Right hindlimb (tissue), 1 donor: ENCODE measurements at places on chromosomes 6 and 20.
A peak's percentile ranks its signal among the peaks of the same experiment; 100 is the strongest.

GRCh38 chr6:139372326-139373153, 1.9 kb downstream of the CITED2 start:
- no peak for DNase-seq

DNA sequence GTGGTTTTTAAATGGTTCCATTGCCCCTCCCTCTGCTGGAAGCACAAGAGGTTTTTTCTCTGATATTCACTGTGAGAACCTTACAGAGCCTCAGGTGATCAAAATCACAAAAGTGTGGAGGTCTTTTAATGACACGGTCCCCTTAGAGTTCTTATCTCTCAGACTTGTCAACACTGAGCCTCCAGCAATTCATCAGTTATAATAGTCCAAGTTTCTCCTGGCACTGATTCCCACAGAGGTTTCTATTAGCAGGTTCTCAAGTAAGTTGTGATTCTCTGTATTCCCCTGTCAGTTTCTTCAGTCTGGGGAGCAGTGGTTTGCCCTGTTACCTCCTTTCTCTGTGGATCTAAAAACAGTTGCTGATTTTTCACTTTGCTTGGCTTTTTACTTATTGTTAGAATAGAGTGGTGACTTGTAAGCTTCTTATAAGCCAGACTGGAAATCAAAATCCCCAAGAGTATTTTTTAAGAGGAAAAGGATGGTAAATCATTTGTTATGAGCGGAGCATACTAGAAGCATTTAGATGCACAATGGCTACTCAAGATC, 157.4 kb upstream of the BMP5 start:
- DNase-seq, result no peak

- no peak for DNase-seq
Observed at GRCh38 chr6:11218538-11219399, 13.7 kb downstream of the NEDD9 start.

- DNase-seq, result peak; percentile 85
Observed at GRCh38 chr6:153131037-153131981, at the start of gene RGS17. Gene RGS17 (minus strand): TSS chr6:153131282. CDS start chr6:153044018, 87,264 bp downstream.

DNA sequence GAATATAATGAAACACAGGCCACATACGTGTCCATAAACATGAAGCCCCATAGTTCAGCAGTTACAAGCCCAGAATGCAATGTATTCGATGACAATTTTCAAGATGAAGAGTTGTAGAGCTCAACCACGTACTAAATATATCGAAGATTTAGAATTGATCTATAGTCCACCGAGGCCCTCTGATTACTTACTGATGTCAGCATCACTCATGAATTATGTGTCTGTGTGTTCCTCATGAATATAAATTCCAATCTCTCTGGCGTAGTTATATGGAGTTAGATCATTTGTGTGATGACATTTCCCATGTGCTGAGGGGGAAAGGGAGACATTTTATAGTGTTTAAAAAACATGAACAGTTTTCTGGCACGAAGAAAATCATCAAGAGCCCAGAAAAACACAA, 97.5 kb downstream of the PFDN4 start:
- DNase-seq, result no peak

GRCh38 chr20:52536841-52537400, 345.3 kb upstream of the ZFP64 start:
- no peak for DNase-seq

GRCh38 chr6:27295301-27296079, 16.6 kb downstream of the POM121L2 start:
- no peak for DNase-seq

DNA sequence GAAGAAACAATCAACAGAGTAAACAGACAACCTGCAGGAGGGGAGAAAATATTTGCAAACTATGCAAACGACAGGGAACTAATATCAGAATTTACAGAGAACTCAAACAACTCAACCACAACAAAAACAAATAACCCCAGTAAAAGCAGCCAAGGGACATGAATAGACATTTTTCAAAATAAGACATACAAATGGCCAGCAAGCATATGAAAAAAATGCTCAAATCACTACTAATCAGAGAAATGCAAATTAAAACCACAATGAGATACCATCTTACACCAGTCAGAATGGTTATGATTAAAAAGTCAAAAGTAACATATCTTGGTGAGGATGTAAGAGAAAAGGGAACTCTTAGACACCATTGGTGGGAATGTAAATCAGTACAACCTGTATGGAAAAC, 215.0 kb downstream of the THBS2 start:
- no peak for DNase-seq

GRCh38 chr6:158807515-158808441, 11.4 kb downstream of the EZR start:
- DNase-seq, result no peak

GRCh38 chr6:17930321-17930993, 57.0 kb downstream of the KIF13A start:
- no peak for DNase-seq

- DNase-seq, result no peak
Observed at GRCh38 chr6:168462289-168462853, 21.4 kb downstream of the SMOC2 start.

DNA sequence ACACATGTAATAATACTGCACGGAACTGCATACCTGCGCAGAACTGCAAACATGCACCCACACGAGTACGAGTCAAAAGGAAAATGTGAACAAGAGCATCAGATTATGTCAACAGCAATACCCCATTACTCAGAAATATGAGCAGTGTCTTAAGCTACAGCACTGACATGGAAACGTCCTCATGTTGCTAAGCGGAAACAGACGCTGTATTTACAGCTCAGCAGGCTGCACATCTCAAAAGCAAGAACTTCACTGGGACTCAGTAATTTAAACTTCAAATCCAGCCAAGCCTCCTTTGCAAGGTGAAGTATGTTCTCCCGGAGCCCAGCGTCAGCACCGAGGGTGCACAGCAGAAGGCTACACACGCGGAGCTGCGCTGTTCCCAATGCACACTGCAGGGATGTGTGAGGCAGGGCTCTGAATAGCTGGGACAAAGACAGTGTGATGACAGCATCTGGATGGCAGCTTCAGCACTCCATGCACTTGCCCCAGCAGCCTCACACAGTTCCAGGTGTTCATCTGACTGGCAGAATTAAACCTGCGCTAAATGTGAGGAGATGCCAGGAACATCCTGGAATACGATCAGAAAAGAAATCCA, 202.8 kb downstream of the WDR27 start:
- DNase-seq, result no peak

DNA sequence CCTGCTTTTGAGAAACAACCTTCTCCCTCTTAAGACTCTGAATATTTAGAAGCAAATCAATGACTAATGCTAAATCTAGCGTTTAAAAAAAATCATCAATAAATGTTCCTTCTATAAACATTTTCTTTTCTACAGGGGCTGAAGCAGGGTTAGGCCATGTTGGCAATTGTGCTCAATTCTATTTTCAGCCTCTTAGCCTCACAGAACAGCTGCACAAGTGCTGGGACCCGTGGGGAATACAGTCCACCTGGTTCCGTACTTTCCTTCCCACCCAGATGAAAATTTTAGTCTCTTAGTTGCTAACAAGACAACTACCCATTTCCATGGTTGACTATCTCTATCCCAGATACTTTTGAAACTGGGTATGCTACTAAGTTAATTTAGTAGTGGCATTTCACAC, 138.6 kb downstream of the RPS12 start:
- DNase-seq, result peak; percentile 70

DNA sequence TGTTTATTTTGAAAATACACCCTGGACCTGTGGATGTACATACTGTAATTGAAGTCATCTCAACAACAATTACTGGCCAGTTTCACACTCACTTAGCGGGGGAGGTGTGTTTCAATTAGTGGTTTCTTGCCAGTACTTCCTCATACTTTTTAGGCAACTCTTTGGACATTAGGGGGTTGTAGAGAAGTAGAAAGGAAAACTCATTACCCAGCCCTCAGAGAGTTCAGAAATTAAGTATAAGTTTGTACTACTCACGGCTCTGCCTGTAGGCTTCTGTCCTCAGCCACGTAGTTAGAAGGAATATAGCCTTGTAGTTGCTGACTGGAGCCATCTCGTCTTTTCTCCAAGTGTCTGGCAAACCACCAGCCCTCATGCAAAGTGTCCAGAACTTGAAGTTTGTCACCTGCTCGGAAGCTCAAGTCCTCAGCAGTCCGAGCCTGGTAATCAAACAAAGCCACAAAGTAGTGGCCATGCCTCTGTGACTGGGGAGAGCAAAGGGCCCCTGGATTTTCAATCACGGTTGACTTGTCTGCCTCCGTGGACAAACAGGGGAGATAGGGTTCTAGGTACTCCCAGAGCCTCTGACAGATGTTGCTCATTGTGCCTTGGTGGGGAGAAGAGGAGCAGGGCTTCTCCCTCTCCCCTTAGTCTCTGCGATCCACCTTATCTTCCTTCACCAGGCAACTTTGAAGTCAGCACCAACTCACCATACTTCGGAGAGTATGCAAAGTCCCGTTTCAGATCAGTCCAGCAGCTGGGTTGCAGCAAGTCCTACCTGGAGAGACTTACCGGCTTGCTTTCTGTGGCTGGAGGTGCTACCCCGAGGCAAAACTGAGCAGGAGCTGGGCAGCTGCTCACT, 749 bp downstream of the FRK start:
- DNase-seq, result no peak

DNA sequence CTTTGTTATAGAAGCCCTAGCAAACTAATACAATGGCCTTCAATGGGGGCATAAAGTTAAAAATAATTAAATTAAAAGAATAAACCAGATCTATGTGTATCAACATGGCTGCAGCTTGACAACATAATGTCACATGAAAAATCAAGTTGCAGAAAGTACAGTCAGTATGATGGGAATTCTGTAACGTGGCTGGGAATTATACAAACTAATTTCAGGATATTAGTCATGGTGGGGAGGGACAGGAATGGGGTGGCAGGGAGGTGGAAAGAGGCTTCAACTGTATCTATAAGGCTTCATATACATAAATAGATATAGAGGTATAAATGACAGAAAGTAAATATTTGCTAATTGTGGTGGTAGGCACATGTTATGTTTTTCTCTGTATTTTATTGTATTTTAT, 107.1 kb downstream of the UNC5CL start:
- no peak for DNase-seq
